ENCODE measurements at places on chromosomes 4 and X.

- no peak for DNase-seq
Measured at GRCh38 chr4:188268131-188268908, 129.1 kb downstream of the TRIML1 start.

- no peak for DNase-seq
Measured at GRCh38 chr4:68734095-68734494, 63.6 kb upstream of the UGT2B15 start.

DNA sequence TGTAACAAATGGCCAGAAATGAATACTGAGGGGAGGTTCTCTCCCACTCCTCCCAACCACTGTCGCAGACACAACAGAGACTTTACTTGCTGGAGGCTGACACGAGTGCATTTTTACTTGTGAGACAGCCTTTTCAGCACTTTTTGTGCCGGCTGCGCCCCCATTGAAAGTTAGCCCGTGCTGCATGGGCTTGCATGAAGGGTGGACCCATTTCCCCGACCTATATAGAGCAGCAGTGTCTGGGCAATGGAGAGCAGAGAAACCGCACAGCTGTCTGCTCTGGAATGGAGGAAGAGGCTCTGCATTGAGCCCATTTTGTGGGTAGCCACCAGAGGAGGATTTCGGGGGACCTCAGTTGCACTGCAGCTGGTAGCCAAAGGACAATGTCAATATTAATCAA is 208.8 kb downstream of the UGT8 start:
- peak; percentile 32 for DNase-seq

DNA sequence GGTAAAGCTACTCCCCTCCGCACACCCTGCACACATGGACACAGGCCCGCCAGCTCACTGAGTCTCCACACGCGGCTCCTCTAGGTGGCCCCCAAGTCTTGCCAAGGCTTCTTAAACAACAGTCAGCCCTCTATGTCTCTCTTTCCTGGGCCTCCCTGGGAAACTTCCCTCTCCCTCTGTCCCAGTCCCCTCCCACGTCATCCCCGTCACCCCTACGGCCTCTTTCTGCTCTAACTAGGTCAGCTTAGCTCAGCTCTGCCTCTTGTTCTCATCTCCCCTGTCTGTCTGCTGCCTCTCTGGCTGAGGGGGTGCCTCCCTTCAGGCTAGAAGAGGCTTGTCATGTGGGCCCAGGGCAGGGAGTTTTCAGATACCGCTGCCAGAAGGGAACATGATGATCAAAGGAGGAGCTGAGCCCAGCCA is 38.8 kb downstream of the SEPTIN6 start:
- DNase-seq, result no peak

DNA sequence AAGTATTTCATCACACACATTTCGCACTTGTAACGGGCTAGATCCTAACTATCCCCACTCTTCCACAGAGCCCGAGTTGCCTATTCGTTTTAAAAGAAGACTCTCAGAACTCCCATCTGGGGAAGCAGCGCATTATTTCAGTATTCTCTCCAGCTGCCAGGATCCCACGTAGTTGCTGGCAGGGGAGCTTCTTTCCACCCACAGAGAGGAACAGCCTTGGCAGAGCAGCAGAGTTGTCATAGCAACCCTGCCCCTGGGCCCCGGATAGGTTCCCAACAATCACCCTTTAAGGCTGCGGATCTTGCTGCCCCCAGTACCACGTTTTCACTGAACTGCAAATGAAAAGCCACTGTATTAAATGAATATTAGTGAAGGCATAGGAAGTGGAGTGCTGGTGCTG is 106.7 kb downstream of the GPM6A start:
- DNase-seq, result peak; percentile 46

GRCh38 chr4:107468812-107469211 is 251.2 kb downstream of the PAPSS1 start:
- DNase-seq, result no peak

GRCh38 chr4:5366421-5366820 is 315.1 kb downstream of the STK32B start:
- DNase-seq, result no peak

DNA sequence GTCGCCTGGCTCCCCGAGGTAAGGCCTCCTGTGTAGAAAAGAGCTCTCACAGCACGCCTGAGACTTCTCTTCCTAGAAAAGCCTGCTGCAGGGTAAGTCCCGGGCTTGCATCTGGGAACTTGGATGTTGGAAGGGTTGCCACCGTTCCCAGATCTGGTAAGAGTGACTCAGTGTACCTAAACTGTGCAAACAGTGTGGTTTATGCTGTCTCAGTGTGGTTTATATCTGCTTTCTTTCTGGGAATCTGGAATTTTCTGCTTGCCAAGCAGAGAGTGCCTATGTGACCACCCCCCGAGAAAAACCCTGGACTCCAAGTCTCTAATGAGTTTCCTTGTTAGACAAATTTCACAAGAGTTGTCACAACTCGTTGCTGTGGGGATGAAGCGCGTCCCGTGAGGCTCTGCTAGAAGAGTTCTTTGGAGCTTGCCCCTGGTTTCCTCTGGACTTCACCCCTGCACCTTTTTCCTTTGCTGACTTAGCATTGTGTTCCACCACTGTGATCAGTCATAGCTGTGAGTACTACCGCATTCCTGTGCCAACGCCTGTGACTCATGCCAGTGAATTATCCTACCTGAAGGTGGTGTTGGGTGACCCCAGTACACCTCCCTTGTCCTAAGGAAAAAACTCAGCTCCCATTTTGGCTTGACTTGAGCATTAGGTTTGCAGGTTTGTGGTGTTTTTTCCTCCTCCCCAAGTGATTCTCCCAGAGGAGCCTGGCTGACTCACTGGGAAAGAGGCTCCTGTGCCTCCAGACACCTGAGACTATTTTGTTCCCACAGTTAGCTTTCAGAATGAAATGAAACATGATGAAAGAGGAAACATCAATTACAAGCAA is 14.5 kb downstream of the SLC2A9 start:
- DNase-seq, result no peak

- no peak for DNase-seq
Measured at GRCh38 chr4:176635372-176636261, 157.1 kb downstream of the VEGFC start.

DNA sequence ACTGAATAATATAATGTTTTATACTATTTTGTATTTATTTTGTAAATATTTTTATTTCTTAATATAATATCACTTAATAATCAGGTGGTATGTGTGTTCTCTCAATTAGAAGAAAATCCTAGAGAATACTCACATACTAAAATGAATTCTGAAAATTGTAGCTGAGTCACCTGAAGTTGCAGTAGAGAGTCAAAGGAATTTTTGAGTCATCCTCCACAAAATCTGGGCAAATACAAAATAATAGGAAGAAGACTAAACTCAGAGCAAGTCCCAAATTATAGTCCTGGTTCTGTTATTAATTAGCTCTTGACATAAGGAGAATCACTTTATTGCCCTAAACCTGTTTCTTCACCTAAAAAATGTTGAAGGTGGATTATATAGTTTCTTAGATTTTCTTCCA is 57.8 kb downstream of the SPATA4 start:
- no peak for DNase-seq

DNA sequence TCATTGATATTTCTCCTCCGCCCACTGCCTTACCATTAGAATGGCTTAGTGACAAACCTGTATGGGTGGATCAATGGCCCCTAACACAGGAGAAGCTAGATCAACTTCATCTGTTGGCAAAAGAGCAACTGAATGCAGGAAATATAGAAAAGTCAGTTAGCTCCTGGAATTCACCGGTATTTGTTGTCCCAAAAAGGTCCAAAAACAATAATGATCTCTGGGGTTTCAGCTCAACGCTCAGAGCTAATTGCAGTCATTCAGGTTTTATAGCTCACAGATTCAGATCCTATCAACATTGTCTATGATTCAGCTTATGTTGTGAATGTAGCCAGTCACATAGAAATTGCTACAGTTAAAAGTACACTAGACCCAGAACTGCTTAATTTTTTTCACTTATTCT is 124.0 kb upstream of the ZCCHC13 start:
- no peak for DNase-seq

DNA sequence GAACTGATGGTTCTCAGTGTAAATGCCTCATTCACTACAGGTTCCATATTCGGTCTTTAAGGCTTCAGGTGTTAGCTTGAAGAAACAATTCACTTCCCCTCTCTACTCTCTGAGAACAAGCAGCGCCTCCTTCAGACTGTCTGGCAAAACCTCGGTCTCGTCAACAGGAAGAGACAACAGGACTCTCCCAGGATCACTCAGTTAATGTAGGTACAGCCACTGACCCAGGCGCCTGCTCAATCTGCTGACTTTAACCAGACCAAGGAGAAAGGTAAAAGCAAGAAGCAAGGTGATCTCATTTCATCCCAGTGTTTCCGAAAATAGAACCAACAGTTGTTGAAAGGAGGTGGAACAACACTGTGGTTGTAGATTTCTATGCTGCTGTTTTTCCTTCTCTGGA is 102.2 kb downstream of the SLC2A9 start:
- no peak for DNase-seq

GRCh38 chrX:120625371-120625770 is 4.5 kb downstream of the C1GALT1C1 start:
- DNase-seq, result no peak

- DNase-seq, result no peak
Measured at GRCh38 chr4:173171987-173172386, 3.4 kb downstream of the GALNT7 start.

- no peak for DNase-seq
Measured at GRCh38 chr4:173415885-173416653, 17.2 kb upstream of the SCRG1 start.

GRCh38 chr4:182307746-182308145 is 64.5 kb downstream of the TENM3 start:
- DNase-seq, result no peak

DNA sequence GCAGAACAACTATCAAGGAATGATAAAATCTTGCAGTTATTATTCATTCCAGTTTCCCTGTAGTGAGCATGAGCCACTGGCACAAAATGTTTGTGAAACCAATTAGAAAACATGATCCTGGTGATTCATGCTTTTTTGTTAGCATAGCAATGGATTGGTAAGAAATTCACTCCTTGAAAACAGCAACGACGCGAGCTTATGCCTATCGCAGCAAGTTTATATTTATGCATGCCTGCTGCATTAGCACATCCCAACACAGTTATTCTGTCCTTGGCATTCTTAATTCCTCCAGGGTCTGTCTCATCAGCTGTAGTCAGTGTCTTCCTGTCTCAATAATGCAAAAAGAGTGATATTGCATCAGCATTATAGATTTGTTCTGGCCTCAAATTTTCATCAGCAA is 975.9 kb downstream of the STIM2 start:
- no peak for DNase-seq

GRCh38 chr4:6270636-6271121 is 1.0 kb downstream of the WFS1 start:
- DNase-seq, result no peak

- no peak for DNase-seq
Measured at GRCh38 chr4:176268963-176269362, at the start of gene ASB5. ASB5 (minus strand) TSS chr4:176269222; CDS start chr4:176269108, 114 bp downstream.

- no peak for DNase-seq
Measured at GRCh38 chrX:21398426-21398825, 24.2 kb downstream of the CNKSR2 start.

- no peak for DNase-seq
Measured at GRCh38 chrX:2712890-2713840, 22.1 kb downstream of the CD99 start.

GRCh38 chr4:155609455-155610059 is 57.1 kb upstream of the GUCY1A1 start:
- no peak for DNase-seq

- no peak for DNase-seq
Measured at GRCh38 chrX:149124526-149125108, 380.5 kb downstream of the IDS start.

GRCh38 chr4:142088906-142089305 is 452.5 kb downstream of the IL15 start:
- DNase-seq, result no peak

DNA sequence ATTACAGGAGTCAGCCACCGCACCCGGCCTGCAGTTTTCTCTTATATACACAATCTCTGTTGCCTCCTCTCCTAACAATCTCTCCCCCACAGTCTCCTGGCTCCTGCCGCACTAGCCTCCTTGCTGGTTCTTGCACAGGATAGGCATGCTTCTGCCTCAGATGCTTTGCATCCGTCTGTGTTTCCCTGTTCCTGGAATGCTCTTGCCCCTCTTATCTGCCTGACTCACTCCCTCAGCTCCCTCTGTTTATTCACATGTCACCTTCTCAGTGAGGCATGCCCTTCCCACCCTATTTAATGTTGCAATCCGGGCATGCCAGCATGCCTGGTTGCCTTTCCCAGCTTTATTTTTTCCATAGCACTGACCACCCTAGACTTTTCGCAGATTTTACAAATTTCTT is 161.9 kb downstream of the PHF8 start:
- DNase-seq, result no peak

DNA sequence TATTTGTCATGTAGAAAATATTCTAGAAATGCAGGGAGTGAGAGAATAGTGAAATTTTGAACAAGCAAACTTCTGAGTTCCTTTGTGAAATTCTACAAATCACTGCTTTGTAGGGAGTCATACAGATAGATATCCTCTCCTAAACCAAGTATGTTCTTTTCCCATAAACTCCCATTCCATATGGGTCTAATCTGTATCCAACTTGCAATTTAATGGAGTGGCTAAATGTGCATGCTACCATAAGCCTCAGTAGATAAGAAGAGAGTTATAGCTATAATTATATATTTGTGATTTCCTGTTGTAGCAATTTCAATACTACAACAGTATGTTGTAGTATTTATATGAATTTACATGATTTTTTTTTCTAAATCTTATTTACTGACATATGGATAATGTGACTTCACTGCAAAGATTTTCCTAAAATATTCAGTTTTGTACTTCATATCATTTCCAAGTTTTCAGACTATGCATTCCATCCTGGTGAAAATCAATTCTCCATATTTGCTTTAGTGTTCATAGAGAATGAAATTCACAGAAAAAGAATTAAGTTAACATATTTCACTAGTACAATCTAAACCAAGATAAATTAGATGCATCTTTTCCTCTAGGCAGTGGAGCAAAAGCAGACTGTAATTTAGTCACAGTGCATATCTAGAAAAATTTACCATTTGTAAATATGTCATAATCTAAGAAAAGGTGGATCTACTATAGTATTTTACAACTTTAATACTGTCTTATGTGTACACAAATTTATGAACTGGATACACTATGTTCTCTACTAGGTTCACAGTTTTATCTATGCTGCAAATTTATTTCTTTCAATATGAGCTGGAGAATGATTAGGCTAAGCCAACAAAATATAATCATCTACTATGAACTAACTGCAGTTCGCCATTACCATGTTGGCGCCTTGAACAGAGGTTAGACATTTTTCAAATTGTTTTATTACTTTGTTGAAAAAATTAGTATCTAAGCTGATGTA is 372.9 kb upstream of the NDST3 start:
- DNase-seq, result no peak

DNA sequence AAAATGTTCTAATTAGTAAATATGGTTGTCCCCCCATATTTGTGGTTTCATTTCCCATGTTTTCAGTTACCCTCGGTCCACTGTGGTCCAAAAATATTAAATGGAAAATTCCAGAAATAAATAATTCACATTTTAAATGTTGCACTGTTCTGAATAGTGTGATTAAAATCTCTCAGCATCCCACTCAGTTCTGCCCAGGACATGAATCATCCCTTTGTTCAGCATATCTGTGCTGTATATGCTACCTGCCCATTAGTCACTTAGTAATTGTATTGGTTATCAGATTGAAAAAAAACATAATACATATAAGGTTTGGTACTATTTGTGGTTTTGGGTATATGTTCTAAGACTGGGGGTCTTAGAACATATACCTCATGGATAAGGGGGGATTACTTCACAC is 55.1 kb upstream of the NXF3 start:
- no peak for DNase-seq

GRCh38 chr4:141132072-141132708 is 1.1 kb downstream of the RNF150 start:
- DNase-seq, result peak; percentile 60

- DNase-seq, result no peak
Measured at GRCh38 chr4:171814545-171814944, 1.3 kb downstream of the GALNTL6 start.

- no peak for DNase-seq
Measured at GRCh38 chr4:186765138-186765537, 41.5 kb upstream of the FAT1 start.

All from D341Med (cell line).